ENCODE measurements at places on chromosomes 7 and 10. TPM values are rescaled to one million over a fixed set of nuclear protein-coding genes. Genes with fewer than 3 reads are reported as not detected.

Gene ENTPD1
- 4.6 TPM for polyA plus RNA-seq

Gene SPDYE2B
- polyA plus RNA-seq, result 0.35 TPM

Gene CADPS2
- polyA plus RNA-seq, result 23.2 TPM

Gene TRIM50
- not detected for polyA plus RNA-seq

Gene CPVL
- not detected for polyA plus RNA-seq

Gene THSD7A
- 40.7 TPM for polyA plus RNA-seq

Gene HYAL4
- polyA plus RNA-seq, result not detected

Gene PDIA4
- polyA plus RNA-seq, result 18.5 TPM

Gene C10orf67
- not detected for polyA plus RNA-seq

Gene DNAH11
- not detected for polyA plus RNA-seq

Gene HOXA2
- not detected for polyA plus RNA-seq

Gene PHKG1
- polyA plus RNA-seq, result 4.0 TPM

Gene ODAD2
- not detected for polyA plus RNA-seq

Gene BET1
- 53.3 TPM for polyA plus RNA-seq

Gene ATP5MK
- polyA plus RNA-seq, result 1,943 TPM

Gene SPDYE2
- not detected for polyA plus RNA-seq

Gene PODXL
- polyA plus RNA-seq, result 1.9 TPM

Gene GALNT17
- 32.0 TPM for polyA plus RNA-seq

Gene PDE6C
- polyA plus RNA-seq, result 0.09 TPM

Gene UTF1
- not detected for polyA plus RNA-seq

Gene MRPL32
- 124 TPM for polyA plus RNA-seq

Gene VENTX
- polyA plus RNA-seq, result not detected

Gene AGR2
- not detected for polyA plus RNA-seq

Gene TRIM8
- 25.4 TPM for polyA plus RNA-seq

Gene NUTM2B
- polyA plus RNA-seq, result not detected
